Testis (tissue), 5 donors: ENCODE measurements at places on chromosomes 6 and 20. TPM values are rescaled to one million over a fixed set of nuclear protein-coding genes. Genes with fewer than 3 reads are reported as not detected.
A peak's percentile ranks its signal among the peaks of the same experiment; 100 is the strongest.

GRCh38 chr6:11432713-11433450 lies 104.7 kb upstream of the TMEM170B start:
- H3K4me3 ChIP-seq, result no peak overlapping the region
- no peak for DNase-seq
- H3K4me1 ChIP-seq, result peaks cover 36% of the 10 kb centered on the region
- no peaks in the 10 kb centered on the region for H3K27me3 ChIP-seq

DNA sequence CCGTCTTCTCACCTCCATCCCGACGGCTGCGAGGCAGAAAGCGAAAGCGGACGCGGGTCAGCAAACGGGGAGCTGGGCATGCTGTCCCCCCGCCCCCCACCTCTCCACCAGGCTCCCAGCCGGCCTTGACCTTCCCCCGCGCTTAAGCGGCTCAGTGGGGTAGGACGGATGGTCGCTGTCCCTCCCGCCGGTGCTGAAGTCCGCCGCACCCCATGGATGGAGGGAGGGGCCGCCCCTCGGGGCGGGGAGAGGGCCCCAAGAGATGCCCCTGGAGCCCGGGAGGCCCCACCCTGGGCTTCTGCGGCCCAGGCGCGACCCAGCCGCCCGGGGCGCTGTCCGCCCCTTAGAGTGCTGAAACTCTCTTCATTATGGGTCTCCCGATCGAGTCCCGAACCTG lies at the start of gene KCNB1:
KCNB1 (minus strand) TSS at position 48 of the 397 bp plus-strand sequence. CDS start 188 bp downstream, outside the sequence.
- no peaks in the 10 kb centered on the region for H3K36me3 ChIP-seq
- no peaks in the 10 kb centered on the region for H3K27me3 ChIP-seq
- DNase-seq, result peak; percentile 69
- peaks cover 11% of the 10 kb centered on the region for H3K4me1 ChIP-seq
- H3K27ac ChIP-seq, result no peak within 1 kb of the TSS

- H3K27ac ChIP-seq, result peak overlapping the region; percentile 97
- no peak for DNase-seq
- H3K4me1 ChIP-seq, result peaks cover 16% of the 10 kb centered on the region
- H3K4me3 ChIP-seq, result peak overlapping the region; percentile 97
These were observed 1.1 kb downstream of the NT5DC1 start for GRCh38 chr6:116101790-116102189.

DNA sequence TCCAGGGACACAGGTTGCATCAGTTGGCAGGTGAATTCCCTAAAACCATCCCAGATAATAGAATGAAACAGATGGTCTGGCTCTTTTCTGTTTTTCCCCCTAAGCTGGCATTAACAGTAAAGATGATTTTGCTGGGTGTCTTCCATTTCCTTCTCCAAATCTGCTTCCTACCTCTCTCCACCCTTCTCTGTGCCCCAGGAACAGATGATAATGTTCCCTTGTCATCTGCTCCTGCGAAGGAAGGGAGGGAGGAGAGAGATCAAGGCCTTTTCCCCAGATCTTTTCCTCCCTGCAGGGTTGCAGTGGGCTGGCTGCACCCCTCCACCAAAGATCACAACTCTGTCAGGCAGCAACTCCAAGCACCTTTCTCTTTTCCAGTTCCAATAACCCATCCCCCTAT lies 156.5 kb upstream of the PRDM1 start:
- no peak overlapping the region for H3K27ac ChIP-seq
- DNase-seq, result no peak
- H3K4me3 ChIP-seq, result no peak overlapping the region
- no peaks in the 10 kb centered on the region for H3K27me3 ChIP-seq

- H3K4me1 ChIP-seq, result no peaks in the 10 kb centered on the region
- H3K36me3 ChIP-seq, result no peaks in the 10 kb centered on the region
- DNase-seq, result no peak
- H3K27ac ChIP-seq, result no peak overlapping the region
These were observed 417.2 kb downstream of the RFPL4B start for GRCh38 chr6:112764377-112764776.

DNA sequence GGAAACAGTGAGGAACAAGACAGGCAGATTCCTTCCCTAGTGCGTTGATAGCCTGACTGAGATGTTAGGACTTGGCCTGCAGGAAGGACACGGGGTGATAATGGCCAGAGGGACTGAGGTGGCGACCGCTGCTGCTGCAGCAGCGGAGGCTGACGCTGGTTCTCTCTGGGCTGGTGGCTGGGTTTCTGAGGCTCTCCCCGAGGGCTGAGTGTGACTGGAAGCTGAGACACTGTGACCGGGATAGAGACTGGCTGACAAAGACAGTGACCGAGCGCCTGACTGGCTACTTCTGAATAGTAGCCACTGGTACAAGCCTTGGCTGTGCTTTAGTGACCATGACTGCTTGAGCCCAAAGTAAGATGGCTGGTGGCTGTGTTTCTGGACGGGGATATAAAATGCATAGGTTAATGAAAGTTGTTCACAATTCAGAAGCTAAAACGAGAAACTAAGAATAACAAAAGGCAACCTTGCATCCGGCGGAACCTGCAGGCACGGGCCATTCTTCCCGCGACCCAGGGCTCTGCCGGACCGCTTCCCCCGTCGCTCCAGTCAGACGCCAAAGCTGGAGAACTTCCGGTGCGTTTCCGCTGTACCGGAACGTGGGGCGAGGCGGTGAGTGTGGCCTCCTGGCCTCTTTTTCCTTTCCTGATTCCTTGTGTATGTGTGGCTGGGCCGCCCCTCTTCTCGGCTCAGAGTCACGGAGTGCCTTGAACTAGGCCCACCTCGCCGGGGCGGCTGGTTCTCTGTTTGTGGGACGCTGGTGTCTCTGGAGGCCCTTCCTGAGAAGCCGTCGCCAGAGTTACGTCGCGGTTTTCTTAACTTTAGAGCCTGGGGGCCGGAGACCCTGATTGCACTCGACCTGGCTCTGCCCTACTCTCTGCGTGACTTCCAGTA lies at the start of gene AAR2:
AAR2 (plus strand) TSS at position 587 of the 894 bp plus-strand sequence. CDS start 3,391 bp downstream, outside the sequence.
- no peaks in the 10 kb centered on the region for H3K36me3 ChIP-seq
- H3K4me1 ChIP-seq, result peaks cover 15% of the 10 kb centered on the region
- H3K27ac ChIP-seq, result peak within 1 kb of the TSS; percentile 79
- DNase-seq, result peak; percentile 82

GRCh38 chr6:35297601-35298481 lies at the start of gene DEF6:
Gene DEF6, plus strand, starts transcription at chr6:35297818. Its CDS starts 39 bp downstream, at chr6:35297857.
- H3K27ac ChIP-seq, result no peak within 1 kb of the TSS
- peak; percentile 80 for DNase-seq
- peak within 1 kb of the TSS; percentile 24 for H3K4me3 ChIP-seq

DNA sequence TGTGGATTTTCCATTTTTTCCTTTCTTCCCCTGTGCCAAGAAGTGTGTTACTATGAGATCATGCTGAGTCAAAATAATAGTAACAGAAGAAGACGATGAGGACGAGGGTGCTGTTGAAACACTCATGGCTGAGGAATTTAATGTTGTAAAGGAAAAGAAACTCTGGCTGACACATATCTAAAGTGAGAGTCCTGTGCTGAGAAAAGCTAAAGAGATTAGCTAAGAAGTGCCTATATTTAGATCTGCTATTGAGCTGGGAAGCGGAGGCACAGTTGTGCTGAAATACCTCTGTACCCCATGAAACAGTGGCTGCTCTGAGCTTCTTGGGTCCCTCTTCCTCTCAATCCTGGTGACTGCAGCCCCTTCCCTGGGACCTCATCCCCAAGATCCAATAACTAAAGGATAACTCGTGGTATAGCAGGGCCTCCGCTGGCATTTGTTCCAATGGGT lies 1.1 kb upstream of the SYTL3 start:
- no peak overlapping the region for H3K27ac ChIP-seq
- DNase-seq, result no peak
- no peak overlapping the region for H3K4me3 ChIP-seq
- no peaks in the 10 kb centered on the region for H3K27me3 ChIP-seq
- no peaks in the 10 kb centered on the region for H3K36me3 ChIP-seq

DNA sequence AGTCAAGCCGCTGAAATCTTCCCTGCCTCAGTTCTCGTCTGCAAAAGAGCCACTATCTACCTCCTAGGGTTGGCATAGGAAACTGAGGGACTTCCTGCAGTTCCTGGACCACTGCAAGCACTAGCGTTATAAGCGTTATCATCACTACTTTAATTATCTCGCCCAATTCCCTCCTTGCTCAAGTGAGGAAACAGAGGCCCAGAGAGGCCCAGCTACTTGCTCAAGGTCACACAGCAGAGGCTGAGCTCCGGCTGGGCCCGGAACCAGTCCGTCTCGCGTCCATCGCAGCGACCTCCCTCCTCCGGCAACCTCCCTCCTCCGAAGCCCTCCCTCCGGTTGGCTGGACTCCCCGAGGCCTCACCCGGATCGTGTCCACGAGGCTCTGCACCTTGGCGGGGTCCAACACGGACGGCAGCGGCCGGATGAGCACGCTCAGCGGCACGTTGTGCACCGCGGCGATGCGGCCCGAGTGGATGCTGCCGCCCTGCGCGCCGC lies 338 bp downstream of the SRXN1 start:
- peak overlapping the region; percentile 67 for H3K4me3 ChIP-seq
- peaks cover 14% of the 10 kb centered on the region for H3K4me1 ChIP-seq
- peak overlapping the region; percentile 90 for H3K27ac ChIP-seq
- DNase-seq, result peak; percentile 42
- no peaks in the 10 kb centered on the region for H3K27me3 ChIP-seq

DNA sequence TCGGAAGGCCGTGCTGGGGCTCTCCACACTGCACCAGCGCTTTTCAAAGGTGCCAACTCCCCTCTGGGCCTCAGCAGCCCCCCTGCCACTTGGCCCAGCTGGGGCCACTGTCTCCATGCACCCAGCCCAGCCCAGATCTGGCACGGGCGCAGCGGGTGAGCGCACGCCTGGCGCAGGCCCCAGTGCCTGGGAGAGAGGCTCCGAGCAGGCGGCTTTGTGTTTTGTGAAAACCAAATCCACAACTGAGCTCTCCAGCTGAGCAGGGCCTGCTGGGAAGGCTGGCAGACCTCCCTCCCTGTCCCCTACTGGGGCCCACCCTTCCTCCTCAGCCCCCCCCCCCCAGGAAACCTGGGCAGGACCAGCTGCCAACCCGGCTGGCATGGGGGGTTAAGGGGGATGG lies 17.0 kb downstream of the MDGA1 start:
- DNase-seq, result no peak
- H3K27ac ChIP-seq, result no peak overlapping the region
- H3K4me3 ChIP-seq, result no peak overlapping the region
- peaks cover 18% of the 10 kb centered on the region for H3K4me1 ChIP-seq
- no peaks in the 10 kb centered on the region for H3K36me3 ChIP-seq

DNA sequence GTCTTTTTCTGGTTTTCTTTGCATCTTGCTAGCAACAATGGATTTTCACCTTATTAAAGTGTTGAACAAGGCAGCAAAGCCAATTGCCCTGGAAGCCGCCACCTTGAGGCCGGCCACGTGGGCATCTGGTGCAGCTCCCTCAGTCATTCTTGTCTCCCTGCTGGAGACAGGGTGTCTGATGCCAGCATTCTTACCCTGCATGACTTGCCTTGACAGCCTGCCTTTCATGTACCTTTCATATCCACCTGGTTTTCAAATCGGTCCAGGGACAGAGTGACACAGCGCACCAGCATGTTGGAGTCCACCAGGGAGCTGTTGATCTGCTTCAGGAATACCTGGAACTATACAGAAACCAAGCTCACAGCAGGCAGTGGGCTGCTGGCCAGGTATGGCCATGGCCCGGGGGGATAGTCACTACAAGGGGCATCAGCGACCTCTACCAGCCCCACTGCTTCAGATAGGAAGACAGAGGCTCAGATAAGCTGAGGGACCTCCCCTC lies 49.8 kb downstream of the MYH7B start:
- no peak overlapping the region for H3K27ac ChIP-seq
- H3K4me3 ChIP-seq, result no peak overlapping the region
- H3K36me3 ChIP-seq, result peaks cover 4% of the 10 kb centered on the region
- peak; percentile 5 for DNase-seq
- H3K4me1 ChIP-seq, result no peaks in the 10 kb centered on the region

DNA sequence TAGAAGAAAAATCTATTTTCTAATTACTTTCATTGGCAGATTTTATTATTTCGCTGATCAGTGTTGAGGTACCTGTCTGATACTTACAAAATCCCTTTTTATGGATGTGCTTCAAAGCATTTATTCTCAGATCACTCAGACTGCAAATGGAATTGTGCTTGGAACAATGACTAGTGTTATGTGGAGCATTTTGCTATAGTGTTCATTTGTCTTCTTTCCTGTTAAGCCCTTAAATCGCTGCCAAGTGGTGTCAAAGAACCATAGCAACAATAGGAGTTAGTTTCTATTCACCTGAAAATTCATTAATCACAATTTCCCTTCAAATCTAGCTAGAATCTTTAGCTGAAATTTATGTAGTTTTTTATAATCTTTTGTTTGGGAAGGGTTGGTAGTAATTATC lies 29.8 kb downstream of the SMPDL3A start:
- no peak overlapping the region for H3K4me3 ChIP-seq
- no peak overlapping the region for H3K27ac ChIP-seq
- no peaks in the 10 kb centered on the region for H3K4me1 ChIP-seq
- H3K27me3 ChIP-seq, result no peaks in the 10 kb centered on the region
- DNase-seq, result no peak

GRCh38 chr20:48008850-48009515 lies 223.7 kb upstream of the SULF2 start:
- H3K4me3 ChIP-seq, result no peak overlapping the region
- no peaks in the 10 kb centered on the region for H3K36me3 ChIP-seq
- H3K27me3 ChIP-seq, result no peaks in the 10 kb centered on the region
- DNase-seq, result no peak
- no peaks in the 10 kb centered on the region for H3K4me1 ChIP-seq

DNA sequence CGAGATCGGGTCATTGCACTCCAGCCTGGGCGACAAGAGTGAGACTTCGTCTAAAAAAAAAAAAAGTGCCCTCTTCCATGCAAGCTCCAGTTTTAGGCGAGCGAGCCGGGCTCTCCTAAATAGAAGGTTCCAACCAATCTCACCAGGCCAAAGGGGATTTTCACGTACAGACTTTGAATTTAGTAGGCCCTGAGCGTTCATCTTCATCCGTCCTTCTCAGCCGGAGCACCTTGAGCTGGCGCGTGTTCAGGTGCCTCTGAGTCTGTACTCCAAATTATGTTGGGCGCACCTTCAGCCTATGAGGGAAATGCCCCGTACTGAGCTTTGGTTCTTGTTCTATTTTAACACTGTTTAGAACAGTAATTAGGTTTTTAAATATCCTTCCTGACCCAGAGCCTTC lies 817 bp upstream of the TAP2 start:
- no peaks in the 10 kb centered on the region for H3K36me3 ChIP-seq
- DNase-seq, result no peak
- H3K27me3 ChIP-seq, result no peaks in the 10 kb centered on the region
- peak overlapping the region; percentile 98 for H3K27ac ChIP-seq
- H3K4me1 ChIP-seq, result peaks cover 17% of the 10 kb centered on the region
- H3K4me3 ChIP-seq, result no peak overlapping the region

DNA sequence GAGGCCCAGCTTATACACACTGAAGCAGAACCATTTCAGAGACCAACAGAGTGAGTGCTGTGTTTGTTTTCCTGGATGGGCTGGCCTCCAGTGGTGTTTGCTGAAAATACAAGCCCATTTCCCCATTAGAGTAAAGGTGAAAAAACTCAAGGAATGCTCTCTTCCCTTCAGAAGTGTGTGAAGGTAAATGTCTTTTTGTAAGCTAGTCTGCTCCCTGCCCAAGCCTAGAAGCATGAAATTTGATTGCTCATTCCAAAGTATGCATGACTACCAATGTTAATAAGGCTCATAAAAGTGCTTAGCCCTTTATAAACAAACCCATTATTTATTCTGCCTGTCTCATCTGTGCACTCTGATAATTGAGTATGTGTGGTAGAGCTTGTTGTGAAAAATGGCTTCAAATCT lies 59.1 kb downstream of the ADGRF1 start:
- H3K27me3 ChIP-seq, result no peaks in the 10 kb centered on the region
- DNase-seq, result no peak
- no peak overlapping the region for H3K27ac ChIP-seq
- H3K36me3 ChIP-seq, result no peaks in the 10 kb centered on the region
- H3K4me3 ChIP-seq, result no peak overlapping the region
- H3K4me1 ChIP-seq, result peaks cover 5% of the 10 kb centered on the region

The CBLN4 gene
- total RNA-seq, result 3.1 TPM

The CST2 gene
- total RNA-seq, result not detected

The TRIM26 gene
- 75.8 TPM for total RNA-seq

The SLC35D3 gene
- not detected for total RNA-seq

The LRRC73 gene
- 20.1 TPM for total RNA-seq

The WFDC12 gene
- not detected for total RNA-seq

The DPM1 gene
- 44.5 TPM for total RNA-seq
